DND-41 (cell line): ENCODE measurements at places on chromosomes 3 and 15.

DNA sequence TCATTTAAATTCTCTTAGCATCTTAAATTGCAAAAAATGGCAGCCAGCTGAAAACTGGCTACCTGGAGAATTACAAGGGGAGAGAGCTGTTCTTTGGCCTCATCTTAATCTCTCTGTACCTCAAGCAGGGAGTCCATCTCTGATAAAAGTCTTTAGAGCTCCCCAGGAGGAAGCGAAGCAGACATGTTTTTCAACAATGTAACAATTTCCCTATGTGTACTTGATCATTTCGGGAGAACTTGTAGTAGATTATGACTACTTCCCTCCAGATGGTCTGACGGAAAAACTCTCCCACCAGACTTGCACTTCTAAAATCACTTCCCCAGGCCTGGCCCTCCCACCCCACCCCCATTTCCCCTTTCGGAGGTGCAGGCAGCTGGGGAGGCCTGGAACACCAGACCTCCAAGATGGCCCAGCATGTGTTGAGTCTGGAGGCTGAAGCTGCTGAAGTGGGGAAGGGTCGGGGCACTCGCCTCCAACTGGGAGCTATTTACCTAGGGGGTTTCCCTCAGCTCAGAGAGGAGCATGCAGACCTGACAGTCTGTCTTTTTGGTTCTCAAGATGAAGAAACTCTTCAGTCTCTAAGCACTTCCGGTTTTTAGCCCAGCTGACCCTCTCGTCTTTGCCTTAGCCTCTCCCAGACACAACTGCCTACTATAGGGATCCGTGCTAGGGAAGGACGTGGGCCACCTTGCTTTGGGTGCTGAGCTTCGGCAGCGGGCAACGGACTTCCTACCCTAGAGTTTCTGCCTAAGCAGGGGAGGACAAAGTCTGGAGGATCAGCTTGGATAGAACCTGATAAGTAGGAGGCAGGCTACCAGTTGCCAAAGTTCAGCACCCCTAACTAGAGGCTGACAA is 164.0 kb upstream of the TBL1XR1 start:
- DNase-seq: no peak

GRCh38 chr15:83698294-83698693 is 44.4 kb downstream of the ADAMTSL3 start:
- DNase-seq: no peak

GRCh38 chr3:53688989-53689388 is 157.2 kb downstream of the CHDH start:
- no peak for DNase-seq

DNA sequence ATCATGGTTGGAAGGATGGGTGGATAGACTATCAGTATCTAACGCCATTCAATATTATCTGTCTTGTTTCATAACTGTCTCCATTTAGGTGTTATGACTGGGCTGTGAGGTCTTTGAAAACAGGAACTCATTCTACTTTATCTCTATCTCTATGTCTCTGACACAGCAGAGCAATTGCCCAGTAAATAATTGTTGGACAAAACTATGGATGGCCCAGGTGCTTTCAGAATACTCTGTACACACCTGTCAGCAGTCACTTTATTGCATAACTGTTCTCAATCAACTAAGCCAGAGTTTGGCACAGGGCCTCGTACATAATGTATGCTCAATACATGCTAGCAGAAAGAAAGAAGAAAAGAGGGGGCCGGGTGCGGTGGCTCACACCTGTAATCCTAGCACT is 210.3 kb downstream of the OPA1 start:
- no peak for DNase-seq

GRCh38 chr3:124619887-124620599 is 110.2 kb upstream of the UMPS start:
- DNase-seq: no peak

DNA sequence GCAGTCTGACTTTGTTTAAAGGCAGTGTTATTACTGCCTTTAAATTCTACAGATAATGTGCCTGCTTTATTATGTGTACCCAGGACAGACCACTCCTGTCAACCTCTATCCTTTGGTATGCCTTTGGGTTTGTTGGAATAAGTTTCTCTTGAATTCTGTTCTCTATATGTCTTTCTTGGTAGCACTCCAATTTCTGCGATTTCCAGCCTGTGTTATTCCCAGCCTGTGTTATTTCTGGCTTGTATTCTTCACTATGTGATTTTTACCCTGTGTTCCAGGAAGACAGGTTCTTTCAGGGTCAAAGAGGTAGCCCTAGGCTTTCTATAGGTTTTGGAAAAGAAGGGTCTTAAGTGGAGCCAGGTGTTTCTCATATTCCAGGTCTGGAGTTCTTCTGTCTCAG is 407.4 kb upstream of the AZI2 start:
- DNase-seq: no peak

GRCh38 chr3:2802429-2802828 is 307.7 kb downstream of the IL5RA start:
- no peak for DNase-seq

DNA sequence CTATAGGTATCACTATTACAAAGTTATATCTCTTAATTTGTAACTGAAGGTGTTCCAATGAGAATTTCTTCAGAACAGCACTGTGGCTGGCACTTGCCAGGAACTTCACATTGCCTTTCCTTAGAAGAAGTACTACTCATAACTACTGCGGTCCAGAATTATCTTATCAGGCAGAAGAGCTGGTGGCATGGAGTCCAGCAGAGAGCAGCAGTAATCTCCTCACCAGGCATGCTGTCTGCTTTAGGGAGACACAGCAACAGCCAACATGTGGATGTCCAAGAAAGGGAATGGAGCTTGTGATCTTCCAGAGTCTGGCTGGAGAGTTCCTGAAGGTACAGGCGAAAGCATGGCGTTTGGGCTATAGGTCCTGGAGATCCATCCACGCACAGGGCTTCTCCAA is 919.7 kb upstream of the NR2F2 start:
- DNase-seq: no peak

GRCh38 chr3:52405601-52406110 is 39.2 kb downstream of the SEMA3G start:
- no peak for DNase-seq

GRCh38 chr3:122456074-122456473 is 40.2 kb upstream of the WDR5B start:
- DNase-seq: no peak

DNA sequence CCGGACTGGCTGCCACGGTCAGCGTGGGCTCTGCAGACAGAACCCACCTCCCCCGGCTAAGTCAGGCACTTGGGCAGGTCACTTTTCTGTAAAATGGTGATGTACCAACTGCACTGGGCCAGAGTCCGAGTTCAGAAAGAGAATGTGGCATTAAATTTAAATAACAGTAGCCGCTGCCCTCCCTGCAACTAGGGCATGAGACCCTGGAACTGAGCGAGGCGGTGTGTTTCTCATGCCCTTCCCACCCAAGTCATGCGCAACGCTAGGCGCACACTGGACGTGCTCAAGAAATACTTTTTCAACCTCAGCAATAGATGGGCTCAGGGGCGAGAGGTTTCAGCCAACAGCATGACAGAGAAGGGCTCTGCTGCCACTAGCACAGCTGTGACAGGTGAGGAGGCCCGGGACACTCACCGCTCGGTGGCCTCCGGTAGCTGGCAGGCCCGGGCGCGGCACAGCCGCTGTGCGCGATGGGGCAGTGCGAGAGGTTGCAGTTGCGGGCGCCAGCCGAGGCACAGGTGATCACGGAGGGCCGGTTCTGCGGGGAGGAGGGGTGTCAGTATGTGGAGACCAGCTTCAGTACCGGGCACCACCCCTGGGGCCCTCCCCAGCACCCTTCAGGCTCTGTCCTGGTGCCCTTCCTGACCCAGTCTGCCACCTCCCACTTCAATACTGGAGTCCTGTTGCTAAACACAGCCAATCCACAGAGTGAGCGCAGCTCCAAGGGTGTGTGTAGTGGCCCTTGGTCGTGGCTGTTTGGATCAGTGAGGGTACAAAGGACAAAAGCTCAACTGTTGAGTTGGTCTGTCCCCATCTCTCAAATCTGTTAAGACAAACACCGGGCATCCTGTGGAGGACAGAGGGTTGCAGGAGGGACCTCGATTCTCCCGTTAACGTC is 84.5 kb downstream of the VGLL4 start:
- no peak for DNase-seq

GRCh38 chr3:38583688-38584087 is 65.8 kb downstream of the SCN5A start:
- DNase-seq: no peak

- DNase-seq: no peak
These were observed 30.8 kb downstream of the RAD18 start for GRCh38 chr3:8932507-8932906.

GRCh38 chr3:43180027-43180426 is 74.1 kb upstream of the POMGNT2 start:
- peak; percentile 27 for DNase-seq

DNA sequence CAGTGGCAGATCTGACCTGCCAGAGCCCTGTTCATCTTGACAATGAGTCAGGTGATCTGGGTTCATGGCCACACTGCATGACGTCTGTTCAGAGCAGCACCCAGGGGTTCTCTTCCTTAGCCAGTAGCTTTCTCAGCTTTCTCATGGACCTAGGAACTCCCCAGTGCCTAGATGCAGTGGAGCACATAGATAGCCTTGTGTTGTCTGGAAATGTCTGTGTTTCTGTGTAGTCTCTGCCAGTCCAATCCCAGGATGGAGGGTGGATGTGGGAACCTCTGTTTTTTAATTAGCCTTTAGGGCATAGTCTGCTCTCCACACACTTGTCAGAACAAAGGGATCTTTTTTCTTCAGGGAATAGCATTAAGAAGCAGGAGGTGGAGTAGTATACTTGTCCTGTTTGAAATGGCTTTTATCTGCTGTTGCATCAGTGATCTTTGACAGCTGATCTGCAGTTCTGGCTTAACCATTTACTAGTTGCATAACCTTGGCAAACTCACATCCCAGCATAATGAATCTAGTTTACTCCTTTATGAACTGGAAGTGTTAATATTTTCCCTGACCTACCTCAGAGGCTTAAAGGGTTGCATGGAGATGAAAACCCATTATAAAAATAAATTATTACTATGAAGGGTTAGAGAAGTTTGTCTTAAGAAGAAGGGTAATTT is 16.1 kb upstream of the CACNA1D start:
- DNase-seq: no peak

DNA sequence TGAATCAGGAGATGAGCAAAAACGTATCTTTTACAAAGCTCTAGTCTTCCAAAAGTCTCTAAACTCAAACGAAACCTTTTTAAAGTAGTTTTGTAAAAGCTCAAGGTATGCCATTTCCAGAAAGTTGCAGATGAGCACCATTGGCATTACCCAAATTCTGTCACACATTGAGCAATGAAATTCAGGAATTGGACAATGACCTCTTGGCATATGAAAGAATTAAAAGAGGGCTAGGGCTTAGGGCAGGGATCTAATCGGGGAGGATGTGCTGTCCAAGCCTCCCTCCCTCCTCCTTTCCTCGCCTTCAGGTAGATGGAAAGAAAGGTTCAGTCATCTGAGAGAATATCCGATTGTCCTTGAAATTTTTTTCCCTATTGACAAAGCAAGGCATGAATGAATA is 133.1 kb upstream of the CPNE4 start:
- DNase-seq: no peak

- no peak for DNase-seq
These were observed 16.3 kb downstream of the ITGA11 start for GRCh38 chr15:68415501-68416157.

GRCh38 chr3:52471371-52472238 is 16.2 kb downstream of the NISCH start:
- no peak for DNase-seq

DNA sequence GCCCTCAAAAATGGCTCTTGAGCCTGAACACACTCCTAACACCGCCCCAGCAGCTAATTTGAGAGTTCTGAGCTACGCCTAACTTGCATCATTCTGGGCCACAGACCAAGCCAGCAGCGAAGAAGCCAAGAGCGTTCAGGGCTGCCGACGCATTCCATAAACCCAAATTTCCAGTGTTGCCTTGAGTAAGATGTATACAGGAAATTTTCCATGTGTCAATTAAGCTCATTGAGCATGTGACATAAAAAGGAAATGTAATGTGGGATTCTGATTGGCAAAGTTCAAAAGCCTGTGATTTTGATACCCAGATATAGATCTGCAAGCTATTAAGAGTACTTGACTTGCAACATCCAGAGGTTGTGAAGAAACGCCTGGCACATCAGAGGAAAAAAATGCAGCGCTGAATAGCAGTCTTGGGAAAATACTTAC is 148.6 kb upstream of the NR2F2 start:
- no peak for DNase-seq

DNA sequence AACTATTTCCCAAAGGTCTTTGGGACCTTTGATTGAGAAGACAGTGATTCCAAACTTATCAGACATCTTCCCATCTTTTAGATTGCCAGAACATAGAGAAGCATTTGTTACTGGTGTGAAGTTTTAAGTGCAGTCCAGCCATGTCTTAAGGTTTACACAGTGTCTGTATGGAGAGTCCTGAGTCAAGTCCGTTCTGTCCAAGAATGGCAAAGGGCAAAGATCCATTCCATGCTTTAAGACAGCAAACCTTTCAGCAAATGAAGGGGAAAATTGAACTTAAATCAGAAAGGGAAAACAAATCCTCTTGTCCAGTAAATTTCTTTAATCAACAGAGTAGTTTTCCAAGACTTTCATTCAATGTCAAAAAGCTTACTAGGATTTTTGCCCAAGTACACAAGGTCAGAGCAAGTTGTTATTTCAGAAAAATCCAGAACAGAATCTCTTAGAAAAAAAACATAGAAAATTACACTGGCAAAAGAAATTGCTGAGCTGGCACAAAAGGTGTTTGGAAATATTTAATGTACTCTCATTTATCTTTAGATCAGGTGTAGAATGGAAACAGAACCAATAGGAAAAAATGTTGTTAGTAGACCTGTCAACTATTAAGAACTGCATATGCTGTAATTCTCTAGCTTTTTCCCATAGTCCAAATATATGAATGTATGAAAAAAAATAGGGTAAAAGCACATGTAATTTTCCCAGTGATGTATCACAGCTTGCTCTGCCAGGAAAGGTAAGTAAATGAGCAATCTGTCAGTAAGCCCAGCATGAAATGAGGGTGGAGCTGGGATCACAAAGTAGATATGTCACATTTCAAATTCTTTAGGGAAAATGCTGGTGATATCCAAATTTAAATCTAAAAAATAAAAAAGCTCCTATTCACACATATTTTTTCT is 1099.9 kb downstream of the TUSC7 start:
- DNase-seq: no peak

DNA sequence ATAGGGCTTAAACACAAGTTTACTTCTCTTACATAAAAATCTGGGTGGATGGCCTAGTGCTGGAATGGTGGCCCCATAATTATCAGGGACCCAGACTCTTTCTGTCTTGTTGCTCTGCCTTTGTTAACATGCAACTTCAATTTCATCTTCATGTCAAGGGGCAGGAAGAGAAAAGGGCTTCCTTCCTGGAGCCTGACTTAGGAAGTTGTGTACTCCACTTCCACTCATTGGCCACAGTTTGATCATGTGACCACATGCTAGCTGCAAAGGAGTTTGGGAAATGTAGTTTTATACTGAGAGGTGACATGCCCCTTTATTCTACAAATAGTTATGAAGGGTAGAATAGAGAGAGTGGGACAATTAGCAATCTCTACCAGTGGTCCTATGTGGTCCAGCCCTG is 39.3 kb downstream of the RHCG start:
- peak; percentile 28 for DNase-seq

DNA sequence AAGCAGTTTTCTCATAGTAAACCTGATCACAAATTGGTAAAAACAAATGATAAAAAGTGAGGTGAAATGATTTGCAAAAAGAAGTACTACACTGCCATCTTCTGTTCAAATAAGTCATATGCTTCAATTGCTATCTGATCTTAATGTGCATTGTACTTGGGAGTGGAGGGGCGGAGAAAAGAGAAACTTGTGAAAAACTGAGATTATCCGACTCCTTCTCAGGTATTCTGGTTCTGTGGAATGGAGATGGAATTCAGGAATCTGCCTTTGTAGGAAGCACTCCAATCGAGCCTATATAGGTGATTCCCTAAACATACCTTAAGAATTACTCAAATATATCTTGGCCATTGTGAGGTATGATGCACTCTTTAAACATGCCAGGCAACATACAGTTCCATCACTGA is 180.6 kb downstream of the CHL1 start:
- DNase-seq: no peak
